ENCODE measurements at places on chromosomes 11 and 22.
A peak's percentile ranks its signal among the peaks of the same experiment; 100 is the strongest.

DNA sequence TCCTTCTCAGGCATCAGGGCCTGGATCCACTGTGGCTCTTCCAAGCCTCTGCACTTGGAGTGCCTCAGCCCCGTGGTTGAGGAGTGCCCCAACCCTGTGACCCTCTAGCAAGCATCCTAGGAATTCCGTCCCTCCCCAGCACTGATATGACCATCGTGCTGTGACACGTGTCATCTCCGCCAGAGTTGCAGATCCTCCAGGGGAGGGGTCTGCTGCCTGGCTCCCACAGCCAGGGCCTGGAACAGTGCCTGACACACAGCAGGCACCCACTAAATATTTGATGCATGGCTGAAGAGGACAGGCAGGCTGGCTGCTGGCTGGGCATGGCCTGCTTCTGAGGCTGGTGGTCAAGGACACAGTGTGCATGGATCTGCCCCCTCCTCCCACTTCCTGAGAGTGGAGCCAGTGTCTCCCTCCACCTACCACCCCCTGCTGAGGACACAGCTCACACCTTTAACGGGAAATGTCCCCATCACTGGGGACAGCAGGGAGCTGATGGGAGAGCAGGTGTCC, 1.7 kb upstream of the CD81 start:
- no peak for DNase-seq

DNA sequence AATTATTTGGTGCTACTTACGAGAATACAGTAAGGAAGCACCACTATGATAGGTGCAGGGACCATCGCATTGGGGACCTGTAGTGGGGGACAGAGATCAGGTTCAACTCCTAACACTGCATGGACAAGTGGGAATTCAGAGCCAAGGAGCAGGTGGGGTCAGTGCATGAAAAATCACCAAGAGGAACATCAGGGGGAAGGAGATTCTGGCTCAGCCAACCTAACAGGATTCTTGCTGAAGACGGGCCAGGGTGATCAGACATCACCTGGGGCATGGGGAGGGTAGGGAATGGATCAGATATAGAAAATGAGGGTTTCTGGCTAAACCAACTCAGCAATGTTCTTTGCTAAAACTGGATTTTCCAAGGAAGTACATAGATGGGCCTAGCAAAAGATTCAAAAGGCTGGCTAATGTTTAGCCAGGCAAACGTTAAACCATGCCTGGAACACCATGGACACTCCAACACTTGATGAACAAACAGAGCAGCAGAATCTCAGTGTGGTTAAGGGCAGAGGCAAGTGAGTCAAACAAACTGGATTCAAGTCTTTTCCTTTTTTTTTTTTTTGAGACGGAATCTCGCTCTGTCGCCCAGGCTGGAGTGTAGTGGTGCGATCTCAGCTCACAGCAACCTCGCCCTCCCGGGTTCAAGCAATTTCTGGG, 70.0 kb downstream of the MICAL3 start:
- no peak for DNase-seq

DNA sequence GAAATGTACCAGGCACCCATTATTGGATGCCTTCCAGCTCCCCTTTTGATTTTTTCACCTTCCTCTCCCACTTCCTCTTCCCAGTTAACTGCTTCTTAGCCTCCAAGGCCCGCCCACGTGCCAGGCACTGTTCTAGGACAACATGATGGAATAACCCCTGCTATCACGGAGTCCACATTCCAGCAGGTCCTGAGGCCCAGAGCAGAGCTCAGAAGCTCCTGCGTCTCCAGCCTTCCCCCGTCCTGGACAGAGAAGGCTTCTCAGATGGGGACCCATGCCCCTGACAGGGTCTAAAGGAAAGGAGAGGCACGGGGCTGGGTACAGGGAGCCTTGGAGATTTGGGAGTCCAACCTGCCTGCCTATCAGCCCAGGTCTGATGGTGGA, 29.1 kb downstream of the TRIM29 start:
- no peak for DNase-seq

- DNase-seq = peak; percentile 2
Observed at GRCh38 chr22:17705951-17706900, 67.7 kb downstream of the BCL2L13 start.

GRCh38 chr11:17445240-17445795, 31.3 kb downstream of the ABCC8 start:
- no peak for DNase-seq

DNA sequence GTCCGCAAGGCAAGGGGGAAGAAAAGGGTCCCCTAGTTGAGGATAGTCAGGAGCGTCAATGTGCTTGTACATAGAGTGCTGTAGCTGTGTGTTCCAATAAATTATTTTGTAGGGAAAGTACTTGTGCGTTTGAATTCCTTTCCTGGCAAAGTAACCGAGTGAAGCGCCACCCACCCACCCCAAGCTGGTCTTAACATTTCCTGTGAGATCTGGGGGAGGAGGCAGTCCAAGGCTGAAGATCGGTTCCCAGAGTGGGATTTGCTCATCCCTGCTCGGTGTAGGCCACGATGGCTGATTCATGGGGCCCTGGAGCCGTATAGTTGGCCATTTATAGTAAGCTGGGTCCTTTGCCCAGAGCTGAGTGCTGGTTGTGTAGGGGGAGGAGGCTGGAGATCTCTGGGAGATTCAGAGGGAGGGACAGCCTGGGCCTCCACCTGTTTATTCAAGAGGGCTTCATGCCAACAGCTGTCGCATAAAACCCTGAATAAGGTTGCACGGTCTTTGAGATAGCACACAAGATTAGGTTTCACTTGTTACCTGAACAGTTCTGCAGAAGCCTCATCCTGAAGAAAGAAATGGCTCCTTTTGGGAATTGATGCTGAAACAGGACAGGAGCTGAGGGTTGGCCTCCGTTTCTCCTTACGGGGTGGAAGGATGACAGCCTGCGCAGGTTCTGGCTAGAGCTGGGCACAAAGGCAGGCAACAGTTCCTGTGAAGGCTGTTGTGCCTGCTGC, 2.4 kb downstream of the ATF4 start:
- DNase-seq = no peak

DNA sequence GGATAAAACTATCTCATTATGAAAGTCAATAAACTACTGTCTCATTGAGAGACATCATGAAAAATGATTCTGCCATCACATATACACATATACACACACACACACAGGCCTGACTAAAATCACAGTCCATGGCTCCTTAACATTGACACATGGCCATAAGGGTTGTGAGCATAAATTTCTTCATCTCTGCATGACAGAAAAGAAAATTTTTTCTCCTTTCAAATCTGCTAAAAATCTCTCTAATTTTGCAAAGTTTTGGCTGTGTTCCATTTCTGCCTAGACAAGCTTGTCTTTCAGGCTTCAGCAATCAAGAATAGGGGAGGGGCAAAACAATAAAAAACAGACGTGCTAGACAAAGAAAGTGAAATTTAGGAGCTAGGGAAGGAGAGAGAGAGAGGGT, 324.5 kb downstream of the LRRC4C start:
- no peak for DNase-seq

- DNase-seq = no peak
Observed at GRCh38 chr11:103961010-103961409, 75.4 kb upstream of the DDI1 start.

- no peak for DNase-seq
Observed at GRCh38 chr11:119056421-119056999, 495 bp downstream of the HYOU1 start.
